ENCODE measurements at places on chromosomes 3 and 15.

DNA sequence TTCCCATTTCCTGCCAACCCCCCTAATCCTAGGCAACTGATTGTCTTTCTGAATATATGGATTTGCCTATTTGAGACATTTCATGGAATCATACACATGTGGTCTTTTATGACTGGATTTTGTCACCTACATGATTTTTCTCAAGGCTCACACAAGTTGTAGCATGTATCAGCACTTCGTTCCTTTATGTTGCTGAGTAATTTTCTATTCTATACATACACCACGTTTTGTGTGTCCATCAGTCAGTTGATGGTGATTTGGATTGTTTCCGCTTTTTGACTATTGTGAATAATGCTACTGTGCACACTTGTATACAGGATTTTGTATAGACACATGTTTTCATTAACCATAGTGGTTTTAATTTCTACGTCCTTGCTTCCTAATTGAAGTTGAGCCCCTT lies 203.1 kb downstream of the ITPR1 start:
- no peak for DNase-seq

- no peak for DNase-seq
Measured at GRCh38 chr15:74823324-74823723, 3.1 kb upstream of the CPLX3 start.

GRCh38 chr3:53158765-53159155 lies 2.2 kb upstream of the PRKCD start:
- DNase-seq = no peak

DNA sequence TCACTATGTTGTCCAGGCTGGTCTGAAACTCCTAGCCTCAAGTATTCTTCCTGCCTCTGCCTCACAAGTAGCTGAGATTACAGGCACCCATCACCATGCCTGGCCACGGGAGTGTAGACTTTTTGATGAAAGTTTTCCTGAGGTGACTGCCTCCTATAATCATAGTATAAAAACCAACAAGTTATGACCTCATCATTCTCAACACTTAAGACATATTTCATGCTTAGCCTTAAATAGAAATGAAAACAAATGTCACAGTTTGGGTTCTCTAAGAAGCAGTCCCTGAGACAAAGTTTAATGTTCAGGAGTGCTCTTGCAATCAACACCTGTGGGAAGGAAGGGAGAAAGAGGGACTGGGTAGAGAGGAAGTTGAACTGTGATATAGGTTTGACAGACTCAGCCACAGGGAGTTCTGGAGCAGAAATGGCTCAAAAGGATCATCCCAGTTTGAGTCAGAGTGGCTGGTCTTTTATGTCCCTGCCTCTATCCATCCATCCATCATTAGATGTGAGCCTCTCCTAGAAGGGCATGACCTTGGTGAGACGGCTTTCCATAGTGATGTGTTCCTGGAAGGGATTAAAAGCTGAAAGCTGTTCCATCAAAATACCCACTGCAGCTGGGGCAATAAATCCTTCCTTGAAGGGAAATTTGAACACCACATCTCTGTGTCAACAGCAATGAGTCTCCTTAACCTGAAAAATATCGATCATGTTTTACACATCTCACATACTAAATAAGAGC lies 16.2 kb upstream of the ABHD5 start:
- DNase-seq = no peak

DNA sequence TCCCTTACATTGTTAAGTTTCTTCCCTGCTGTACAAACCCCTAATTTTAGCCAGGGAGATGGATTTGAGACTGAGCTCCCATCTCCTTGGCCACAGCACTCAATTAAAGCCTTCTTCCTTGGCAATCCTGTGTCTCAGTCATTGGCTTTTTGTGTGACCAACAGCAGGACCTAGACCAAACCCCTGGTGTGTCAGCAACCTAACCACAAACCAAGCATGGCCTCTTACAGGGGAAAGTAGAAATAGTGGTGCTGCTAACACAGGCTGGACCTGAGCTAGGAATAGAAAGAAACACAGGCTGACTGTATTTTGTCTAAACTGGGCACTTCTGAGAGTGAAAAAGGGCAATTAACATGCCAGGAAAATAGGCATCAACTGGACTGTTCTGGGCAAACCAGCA lies 37.9 kb downstream of the PPCDC start:
- DNase-seq = peak; percentile 87

DNA sequence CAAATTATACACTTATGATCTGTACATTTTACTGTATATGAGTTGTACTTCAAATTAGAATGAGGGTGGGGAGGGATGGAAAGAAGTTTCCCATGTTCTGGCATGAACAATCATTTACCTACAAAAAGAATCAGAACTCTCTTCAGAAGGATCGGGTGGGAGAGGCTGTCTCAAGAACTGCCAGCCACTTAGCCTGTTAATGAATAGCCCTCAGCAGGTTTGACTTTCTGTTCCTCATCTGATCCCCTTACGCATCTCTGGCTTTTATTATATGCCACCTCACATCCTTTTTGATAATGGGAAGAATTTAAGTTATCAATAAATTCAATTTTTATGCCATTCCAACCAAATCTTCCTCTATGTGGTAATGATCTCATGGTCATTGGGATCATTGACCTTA lies 168.3 kb upstream of the TGFBR2 start:
- no peak for DNase-seq

DNA sequence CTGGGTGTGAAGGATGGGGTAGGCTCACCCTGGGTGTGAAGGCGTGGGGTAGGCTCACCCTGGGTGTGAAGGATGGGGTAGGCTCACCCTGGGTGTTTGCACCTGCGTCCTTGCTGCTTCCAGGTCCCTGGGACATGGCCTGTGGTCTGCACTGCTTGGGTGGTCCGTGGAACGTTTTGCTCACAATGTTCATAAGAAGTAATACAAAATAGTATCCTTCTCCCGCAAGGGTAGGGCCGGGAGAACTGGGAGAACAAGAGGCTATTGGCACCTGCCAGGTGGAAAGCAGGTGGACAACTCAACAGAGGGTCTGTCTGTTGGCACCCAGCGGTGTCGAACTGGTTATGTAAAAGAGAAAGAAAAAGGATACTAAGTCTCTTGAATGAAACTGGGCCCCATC lies 17.0 kb upstream of the PCSK6 start:
- DNase-seq = no peak

DNA sequence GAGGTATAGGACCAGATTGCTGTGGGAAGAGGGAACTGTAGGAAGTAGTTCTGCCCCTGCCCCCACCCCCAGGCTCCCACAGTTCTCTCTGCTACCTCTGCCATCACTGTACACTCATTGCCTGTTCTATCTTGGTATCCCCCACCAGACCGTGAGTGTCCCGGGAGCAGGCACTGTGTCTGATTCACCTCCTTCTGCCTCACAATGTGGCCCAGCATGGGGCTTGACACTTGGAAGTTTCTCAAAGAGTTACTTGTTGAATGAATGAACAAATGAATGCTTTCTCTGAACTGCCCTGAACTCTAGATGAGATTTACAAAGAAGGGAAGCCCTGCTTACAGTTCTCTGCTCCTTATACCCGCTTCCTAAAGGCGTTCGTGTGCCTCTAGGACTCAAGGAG lies 27.1 kb upstream of the PIK3CB start:
- no peak for DNase-seq

DNA sequence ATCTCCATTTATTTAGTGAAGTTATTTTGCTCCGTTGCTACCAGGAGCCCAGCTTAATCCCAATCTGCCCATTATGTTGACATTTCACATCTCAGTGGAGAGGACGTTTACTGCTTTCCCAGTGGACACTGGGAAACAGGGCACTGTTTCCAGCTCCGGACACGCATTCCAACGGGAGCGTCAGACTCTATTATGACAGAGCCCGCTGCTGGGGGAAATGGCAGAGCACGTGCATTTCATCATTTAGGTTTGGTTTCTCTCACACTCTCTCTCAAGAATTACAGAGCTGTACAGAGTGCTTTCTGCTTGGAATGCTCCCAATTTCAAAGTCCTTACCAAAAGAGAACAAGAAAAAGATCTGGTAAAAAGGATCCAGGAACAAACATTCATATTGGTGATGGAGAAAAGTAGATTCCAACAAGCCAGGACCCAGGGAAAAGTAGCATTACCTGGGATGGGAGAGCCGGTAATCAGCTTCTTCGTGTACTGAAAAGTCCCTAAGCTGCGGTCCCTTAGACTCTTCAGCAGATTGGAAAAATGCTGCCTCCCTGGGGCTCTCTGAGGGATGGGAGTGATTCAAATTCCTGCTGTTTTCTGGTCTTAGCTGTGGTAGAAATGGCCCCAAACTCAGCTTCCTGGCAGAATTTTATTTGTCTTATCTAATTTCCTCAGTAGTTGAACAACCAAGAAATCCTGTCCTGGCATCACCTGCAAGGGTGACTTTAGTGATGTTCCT lies 136.0 kb upstream of the THBS1 start:
- DNase-seq = no peak

- no peak for DNase-seq
Measured at GRCh38 chr3:89586676-89587075, 479.3 kb downstream of the EPHA3 start.

- no peak for DNase-seq
Measured at GRCh38 chr3:71244826-71245488, 338.6 kb downstream of the FOXP1 start.

DNA sequence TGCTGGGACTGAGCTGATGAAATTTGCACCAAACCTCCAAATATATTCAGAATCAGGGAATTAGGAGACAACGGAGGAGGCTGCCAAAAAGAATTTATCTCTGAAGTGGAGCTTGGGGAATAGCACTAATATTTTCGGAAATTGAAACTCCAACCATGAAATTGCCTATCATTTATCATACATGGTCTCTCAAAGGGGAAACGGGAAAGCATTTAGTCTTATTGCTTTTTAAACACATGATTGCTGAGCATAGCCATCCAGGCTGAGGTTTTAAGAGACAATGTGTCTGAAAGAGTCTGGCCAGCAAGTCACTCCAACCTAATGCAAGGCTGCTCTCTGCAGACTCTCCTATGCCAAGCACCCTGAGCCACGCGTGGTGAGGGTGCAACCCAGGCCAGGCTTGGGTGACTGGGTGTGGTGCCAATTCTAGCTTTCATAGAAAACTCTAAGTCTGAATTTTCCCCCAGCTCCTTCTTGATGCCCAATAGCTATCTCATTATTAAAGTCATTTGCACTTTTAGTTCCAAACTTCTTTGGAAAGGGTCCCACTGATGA lies 200.2 kb downstream of the RPLP1 start:
- DNase-seq = no peak

GRCh38 chr3:155185631-155186071 lies 105.5 kb downstream of the MME start:
- DNase-seq = peak; percentile 48

GRCh38 chr3:151383956-151384355 lies 597 bp downstream of the P2RY12 start:
- DNase-seq = no peak

- no peak for DNase-seq
Measured at GRCh38 chr3:128145279-128145678, 8.0 kb upstream of the EEFSEC start.

Data from MM.1S (cell line).